ENCODE measurements at places on chromosomes 7 and 10.

DNA sequence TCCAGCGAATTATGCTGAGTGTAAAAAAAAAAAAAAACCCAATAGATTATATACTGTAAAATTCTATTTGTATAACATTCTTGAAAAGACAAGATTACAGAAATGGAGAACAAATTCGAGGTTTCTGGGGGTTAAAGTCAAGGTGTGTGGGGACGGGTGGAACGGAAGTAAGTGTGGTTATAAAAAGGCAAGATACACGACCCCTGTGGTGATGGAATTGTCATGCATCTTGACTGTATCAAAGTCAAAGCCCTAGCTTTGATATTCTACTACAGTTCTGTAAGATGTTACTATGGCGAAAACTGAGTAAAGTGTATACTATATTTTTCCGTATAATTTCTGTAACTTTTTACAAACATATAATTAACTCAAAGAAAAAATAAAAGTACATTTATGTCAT lies 718.2 kb upstream of the PCDH15 start:
- DNase-seq = no peak

DNA sequence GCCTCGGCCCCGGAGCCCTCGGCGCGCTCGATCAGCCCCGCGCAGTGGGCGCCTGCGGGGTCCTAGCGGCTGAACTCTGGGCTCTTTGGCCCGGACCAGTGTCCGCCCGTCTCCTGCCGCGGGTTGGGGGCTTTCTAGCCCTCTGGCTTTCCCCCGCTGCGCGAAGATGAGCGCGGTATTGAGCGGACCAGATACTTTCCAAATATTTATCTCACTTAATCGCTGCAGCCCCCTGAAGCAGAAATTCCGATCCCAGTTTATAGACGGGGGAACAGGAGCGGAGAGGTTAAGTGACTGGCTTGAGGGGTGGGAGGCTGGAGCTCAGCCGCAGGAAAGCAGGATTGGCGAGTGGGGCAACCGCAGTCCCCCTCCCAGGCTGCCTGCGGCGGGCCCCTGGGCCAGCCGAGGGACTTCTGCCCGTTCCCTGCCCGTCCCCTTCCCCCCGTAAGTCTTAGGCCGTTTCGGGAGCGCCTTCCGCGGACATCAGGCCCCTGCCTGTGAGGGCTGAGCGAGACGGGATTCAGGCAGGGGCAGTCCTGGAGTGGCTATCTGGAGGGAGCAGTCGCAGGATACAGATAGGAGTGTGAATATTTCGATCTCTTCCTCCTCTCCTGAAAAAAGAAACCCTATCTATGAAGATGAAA lies 565 bp downstream of the STRIP2 start:
- DNase-seq = no peak

GRCh38 chr10:124001391-124002148 lies 91.8 kb downstream of the CHST15 start:
- DNase-seq = no peak

DNA sequence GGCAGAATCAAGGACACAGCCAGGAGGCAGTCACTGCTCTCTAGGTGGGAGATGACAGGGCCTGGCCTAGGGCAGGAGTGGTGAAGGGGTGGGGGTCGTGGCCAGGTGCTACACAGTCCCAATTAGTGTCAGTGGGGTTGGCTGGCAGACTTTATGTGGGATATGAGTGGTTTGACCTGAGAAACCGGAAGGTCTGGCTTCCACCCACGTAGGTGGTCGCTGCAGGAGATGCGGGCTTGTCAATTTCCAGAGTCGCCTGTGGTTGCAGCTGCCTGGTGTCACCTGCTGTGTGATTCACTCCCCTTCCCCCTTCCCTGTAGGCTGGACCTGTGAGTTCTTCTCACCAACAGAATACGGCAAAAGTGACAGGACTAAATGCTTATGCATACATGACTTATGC lies 124.3 kb downstream of the KLF6 start:
- no peak for DNase-seq

GRCh38 chr10:49351669-49352068 lies 44.2 kb downstream of the DRGX start:
- no peak for DNase-seq

- no peak for DNase-seq
Measured at GRCh38 chr7:150367677-150368095, 936 bp upstream of the REPIN1 start.

GRCh38 chr10:125882596-125882995 lies 1.5 kb upstream of the DHX32 start:
- no peak for DNase-seq

DNA sequence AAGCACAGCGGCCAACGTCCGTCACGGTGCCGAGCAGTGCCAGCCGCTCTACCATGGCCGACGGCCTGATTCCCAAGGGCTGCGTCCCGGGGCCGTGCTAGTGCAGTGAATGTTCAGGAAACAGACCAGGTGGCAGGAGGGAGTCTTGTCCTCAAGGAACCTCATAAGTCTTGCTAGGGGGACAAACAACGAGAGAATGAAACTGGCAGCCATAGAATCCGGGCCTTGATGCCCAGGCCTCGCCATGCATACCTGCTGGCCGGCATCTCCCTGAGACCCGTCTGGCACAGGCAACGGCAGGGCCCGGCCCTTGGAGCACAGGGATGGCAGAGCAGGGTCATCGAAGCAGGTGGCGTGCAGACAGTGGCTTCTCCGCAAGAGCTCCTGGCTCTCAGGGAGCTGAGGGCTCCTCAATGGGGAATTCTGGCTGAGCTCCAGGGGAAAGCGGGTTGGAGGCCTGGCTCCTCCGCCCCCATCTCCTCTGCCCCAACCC lies 58.8 kb downstream of the DIP2C start:
- DNase-seq = no peak

DNA sequence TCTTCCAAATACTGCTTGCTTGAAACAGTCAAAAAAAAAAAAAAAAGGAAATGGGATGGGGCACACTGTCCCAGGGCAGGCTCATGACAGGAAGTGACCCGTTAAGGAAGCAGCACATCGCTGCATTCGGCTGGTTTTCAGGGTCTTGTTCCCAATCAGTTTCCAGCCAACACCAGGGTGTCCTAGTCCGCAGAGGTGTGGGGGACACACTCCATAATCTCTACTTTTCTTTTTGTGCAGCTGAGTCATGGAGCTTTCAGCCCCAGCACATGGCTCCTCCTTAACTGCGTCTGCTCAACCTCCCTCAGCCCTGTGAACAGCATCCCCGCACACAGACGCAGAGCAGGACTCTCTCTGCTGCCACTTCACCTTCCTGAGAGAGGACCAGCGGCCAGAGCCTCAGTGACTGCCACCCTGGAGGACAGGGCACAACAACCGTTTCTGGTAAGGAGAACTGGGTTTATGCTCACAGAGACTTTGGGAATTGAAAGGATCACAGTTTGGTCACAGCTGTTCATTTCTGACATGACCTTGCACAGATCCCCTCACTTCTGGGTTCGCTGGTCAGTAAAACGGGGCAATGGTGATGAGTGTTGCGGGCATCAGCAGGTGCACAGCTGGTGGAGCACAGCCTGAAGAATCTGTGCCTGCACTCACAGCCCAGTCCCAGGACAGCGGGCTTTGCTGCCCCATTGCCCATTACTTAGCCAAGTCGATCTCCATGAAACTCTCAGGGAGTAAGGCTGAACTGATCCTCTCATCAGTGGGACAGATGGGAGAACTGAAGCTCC lies at the start of gene GIMAP5:
Gene GIMAP5, plus strand, starts transcription at position 154 of the 791 bp plus-strand sequence. CDS start 3,467 bp downstream, outside the sequence.
- no peak for DNase-seq

DNA sequence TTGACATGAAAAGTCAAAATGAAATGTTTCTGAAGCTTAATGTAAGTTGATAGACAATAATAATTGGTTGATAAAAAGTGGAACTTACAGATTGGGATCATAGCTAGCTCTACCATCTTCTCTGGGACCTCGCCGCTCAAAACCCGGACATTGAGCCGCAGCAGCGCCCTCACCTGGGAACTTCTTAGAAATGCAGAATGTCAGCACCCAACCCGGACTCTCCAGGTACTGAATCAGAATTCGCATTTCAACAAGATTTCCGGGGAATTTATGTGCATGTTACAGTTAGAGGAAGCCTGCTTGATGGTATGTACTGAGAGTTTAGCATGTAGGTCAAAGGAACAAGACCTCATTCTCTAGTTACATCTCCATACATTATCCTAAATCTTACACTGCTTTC lies 36.7 kb upstream of the ABLIM1 start:
- DNase-seq = no peak

GRCh38 chr10:5490032-5490431 lies 9.3 kb downstream of the CALML5 start:
- DNase-seq = no peak

DNA sequence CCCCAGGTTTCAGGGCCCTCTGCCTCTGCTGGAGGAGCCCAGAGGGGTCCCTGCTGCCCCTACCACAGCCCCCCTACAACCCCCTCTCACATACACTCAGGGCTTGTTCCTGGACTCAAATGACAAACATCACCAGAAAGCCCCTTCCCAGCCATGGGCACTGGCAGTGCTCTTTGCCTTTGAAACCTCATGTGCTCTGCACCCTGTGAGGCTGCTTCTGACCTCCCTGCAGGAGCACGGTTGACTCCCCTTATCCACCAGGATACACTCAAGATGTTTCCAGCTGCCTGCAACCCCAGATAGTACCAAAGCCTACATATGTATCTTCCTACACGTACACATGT lies 3.5 kb upstream of the ADIRF start:
- DNase-seq = no peak

GRCh38 chr7:66952343-66953043 lies 31.5 kb downstream of the TMEM248 start:
- DNase-seq = no peak

- no peak for DNase-seq
Measured at GRCh38 chr10:122550427-122550826, 10.1 kb upstream of the DMBT1 start.

DNA sequence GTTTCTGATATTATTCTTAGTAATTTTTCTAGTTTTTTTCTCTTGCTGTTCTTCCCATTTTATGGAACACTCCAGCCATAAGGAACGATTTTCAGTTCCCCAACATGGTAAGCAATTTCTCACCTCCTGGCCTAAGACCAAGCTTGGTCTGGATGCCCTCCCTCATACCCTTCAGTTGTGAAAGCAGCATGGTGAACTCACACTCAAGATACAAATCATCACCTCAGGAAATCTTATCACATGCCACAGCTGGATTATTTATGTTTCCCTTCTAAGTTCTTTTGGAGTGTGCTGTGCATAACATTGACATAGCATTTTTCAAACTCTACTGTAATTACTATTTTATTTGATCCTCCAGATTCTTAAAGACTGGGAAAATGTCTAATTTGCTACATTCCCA lies 216.6 kb downstream of the AGMO start:
- no peak for DNase-seq

DNA sequence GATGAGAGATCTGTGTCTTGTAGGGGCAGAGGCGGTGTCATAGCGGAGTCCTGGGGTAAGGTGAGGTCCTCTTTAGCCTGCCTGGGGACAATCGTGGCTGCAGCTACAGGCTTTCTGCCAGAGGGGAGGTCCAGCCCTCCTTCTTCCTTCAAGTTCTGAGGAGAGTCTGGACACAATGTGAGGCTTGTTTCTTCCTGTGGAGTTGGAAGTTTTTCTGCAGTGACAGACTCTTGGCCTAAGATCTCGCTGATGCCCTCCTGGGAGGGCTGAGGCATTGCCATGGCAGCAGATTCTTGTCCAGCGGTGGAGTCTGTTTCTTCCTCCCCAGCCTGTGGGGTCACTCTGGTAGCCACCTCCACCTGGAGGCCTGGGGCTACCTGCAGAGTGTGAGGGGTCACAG lies 4.4 kb downstream of the NACAD start:
- no peak for DNase-seq

GRCh38 chr7:111238886-111239285 lies 148.0 kb downstream of the LRRN3 start:
- DNase-seq = no peak

- DNase-seq = no peak
Measured at GRCh38 chr10:28366994-28367393, 64.1 kb upstream of the MPP7 start.

DNA sequence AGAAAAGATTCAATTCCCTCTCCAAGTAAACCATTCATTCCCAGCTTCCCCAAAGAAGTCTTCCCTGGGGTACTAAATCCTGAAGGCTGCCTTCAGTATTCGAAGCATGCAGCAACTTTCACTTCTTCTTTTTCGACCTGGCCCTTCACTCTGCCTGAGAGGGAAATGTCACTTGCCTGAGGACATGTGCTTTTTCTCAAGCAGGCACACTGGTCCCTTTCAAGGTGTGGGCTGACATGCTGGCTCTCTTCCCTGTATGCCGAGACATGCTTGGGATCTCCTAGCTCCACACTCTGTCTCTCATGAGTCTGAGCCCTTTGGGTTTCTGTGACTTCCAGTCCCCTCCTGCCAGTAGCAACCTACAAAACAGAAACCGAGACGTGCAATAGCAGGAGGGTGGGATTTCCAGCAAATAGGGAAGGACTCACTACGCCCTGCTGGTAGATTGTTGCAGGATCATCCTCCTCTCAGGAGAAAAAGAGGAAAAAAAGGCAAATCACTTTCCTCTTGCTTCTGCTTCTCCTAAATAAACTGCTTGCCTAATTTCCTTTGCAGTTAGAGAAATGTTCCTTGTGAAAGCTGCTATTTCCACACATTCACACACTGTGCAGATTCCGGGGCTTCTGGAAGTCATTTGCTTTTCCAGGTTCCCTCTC lies 33.5 kb downstream of the FIGNL1 start:
- no peak for DNase-seq

DNA sequence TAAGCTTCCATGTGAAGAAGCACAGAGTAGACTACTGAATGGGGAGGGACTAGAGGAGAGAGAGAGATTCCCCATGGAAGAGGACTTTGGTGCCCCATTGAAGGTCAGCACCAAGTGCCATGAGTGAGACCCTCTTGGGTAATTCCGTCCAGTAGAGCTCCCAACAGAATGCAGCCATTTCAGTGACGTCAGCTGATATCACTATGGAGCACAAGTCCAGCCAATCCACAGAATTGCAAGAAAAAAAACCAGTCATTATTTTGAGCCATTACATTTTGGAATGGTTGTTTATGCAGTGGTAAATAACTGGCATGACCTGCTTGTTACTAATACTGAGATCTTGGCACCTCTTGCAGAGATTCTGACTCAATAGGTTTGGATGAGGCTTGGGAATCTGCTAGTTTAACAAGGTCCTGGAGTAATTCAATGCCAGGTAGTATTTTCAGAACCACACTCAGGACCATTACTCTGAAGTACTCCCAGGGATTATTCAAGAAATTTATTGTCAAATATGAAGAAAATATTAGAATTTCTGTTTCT lies 52.6 kb upstream of the SP8 start:
- DNase-seq = no peak

DNA sequence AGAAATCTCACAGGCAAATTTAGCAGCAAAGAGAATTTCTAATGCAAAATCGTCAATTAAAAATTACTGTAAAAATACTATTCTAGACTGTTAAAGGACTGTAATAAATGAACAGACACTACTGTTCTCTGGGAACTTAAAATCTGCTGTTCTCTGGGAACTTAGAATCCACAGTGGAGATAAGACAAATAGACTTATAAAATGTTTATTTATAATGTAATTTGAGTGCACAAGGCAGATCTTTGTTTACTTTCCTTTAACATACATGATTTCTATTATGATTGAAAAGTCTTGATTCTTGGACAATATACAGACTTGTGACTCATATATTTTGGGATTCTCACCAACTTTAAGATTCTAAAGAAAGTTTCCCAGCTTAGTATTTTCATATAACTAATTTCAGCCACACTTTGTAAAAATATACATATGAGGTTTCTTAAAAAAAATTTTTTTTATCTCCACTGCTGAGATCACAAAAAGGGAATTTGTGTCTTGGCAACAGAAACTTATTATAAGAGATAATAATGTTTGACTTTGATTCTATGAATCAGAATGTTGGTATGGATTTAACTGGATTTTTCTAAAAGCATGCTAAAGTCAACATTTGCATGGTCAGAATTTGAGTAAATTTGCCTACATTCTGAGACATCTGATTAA lies 166.3 kb upstream of the RHOBTB1 start:
- no peak for DNase-seq

All from heart right ventricle (tissue), 16 donors.